ENCODE measurements at places on chromosomes 13 and 19.

DNA sequence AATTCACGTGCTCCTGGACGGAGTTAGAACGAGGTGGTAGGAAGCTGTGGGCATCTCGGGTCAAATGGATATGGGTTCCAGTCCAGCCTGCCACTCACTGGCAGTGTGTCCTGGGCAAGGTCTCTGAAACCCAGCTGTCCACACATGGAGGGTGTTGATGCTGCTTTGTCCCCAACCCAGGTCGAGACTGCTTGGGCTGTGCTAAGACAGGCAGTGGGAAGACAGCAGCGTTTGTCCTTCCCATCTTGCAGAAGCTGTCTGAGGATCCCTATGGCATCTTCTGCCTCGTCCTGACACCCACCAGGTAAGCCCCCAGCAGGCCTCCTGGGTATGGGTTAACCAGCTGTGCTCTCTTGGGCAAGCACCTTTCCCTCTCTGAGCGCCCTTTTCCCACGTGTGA is 885 bp downstream of the DDX49 start:
- no peak for DNase-seq

- DNase-seq = no peak
Observed at GRCh38 chr19:400976-401865, 7.7 kb downstream of the C2CD4C start.

DNA sequence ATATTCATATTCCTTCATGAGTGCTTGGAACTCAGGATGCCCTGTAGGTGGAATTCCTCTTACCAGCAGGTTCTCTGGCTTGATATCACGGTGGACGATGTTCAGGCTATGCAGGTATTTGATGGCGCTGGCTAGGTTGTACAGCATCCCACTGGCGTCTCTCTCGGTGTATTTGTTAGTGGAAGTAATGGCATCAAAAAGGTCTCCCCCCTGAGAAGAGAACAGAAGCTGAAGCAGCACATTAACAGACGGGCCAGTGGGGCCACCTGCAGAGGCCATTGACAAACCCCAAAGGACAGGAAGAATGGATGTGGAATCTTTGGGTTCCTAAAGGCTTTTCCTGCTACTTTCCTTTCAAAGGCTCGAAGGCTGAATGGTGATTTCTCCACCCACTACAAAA is 308.5 kb downstream of the DCLK1 start:
- DNase-seq = no peak

DNA sequence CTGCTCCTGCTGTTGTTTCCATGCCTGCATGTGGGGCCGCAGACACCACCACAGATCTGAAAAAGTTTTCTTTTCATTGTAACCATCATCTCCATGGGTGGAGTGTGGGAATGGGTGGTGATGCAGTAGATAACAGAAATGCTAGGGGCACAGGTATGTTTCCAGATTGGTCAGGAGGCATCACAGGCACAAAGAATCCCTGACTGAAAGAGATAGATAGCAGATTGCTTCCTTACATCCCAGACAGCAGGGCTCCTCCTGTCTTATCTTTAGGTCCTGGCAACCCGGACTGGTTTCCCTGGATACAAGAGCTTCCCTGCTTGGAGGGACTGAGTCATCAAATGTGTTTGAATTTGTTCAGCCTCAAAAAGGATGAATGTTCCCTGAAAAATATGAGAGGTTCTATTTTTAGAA is 1937.6 kb downstream of the PCDH9 start:
- DNase-seq = no peak

GRCh38 chr13:109357751-109358471 is 428.5 kb downstream of the IRS2 start:
- no peak for DNase-seq

- no peak for DNase-seq
Observed at GRCh38 chr13:42270857-42271215, 1.1 kb upstream of the AKAP11 start.

- no peak for DNase-seq
Observed at GRCh38 chr19:3132971-3133792, 2.7 kb upstream of the GNA15 start.

DNA sequence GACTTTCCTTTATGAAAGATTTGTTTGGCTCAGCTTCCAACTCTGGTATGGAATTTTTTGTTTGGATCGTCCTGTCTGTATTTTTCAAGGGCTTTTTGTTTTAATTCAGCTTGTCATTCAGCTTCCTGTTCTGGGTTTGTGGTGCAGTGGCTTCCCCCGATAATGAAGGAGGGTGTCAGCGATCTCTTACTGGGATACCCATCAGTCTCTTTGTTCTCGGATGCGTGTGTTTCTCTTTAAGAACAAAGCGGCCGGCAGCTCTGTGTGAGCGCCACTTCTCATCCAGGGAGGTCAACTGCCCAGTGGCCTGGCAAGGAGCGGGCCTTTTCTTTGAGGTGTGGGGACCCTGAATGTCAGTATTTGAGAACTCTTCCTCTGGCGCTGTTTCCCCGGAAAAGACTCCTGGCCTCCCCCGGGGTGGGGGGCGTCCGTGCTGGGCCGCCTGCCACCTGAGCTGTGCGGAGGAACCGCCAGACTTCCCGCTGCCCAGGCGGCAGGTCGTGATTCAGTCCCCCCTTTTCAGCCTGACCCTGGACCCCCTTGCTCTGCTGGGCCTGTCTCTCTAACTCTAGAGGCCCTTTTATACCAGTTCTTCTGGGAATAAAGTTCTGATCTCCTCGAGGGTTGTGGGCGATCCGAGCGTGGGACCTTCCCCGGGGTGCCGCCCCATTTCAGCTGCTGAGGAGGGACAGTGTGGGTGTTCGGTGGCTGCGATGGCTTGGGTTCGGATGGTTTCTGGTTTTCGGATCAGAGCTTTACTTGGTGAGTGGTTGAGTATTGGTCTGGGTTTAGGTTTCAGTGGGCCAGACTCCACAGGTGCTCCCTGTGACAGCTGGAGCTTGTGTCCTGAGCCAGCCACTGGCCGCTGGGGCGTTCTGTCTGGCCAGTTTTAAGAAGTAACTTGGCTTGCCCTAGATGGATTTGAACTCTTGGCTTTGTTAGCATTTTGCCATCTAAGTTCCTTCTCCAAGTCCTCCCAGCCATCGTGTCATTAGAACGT is 3.4 kb downstream of the SF3A2 start:
- peak; percentile 28 for DNase-seq

DNA sequence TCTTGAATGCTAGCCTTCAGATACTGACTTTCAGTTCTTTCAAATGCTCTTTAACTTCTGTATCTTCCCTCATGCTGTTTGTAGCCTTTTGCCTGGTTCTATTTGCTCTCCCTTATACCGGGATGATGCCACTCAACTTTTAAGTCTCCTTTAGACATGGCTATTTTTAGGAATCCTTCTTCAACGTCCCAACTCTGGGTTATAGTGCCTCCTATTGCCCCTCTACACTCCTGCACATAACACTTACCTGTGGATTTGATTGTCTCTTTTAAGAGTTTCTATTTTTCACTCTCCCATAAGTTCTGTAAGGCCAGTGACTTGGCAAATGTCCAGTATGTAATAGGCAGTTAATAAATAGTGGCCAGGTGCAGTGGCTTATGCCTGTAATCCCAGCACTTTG is 343.0 kb downstream of the KLF5 start:
- no peak for DNase-seq

GRCh38 chr19:4067396-4068046 is 822 bp upstream of the ZBTB7A start:
- peak; percentile 47 for DNase-seq

DNA sequence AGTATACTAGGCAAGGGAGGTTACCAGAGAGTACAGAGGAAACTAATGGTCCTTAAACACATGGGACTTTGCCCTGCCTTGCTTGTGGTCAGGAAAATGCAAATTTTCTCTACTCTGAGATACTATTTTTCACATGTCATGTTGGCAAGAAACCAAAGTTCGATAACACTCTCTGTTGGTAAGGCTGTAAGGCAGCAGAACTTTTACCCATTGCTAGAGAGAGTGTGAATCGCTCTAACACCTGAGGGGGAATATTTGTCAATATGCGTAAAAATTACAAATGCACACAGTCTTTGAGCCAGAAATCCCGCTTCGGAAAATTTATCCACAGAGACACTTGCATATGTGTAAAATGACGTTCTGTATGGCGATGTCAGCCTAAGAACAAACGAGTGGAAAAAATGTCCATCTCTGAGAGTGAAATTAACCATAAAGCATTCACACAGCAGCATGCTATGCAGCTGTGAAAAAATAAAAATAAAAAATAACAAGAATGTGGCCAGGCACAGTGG is 9.5 kb upstream of the RFX1 start:
- no peak for DNase-seq

GRCh38 chr19:33840783-33841182 is 44.1 kb downstream of the KCTD15 start:
- no peak for DNase-seq

- DNase-seq = no peak
Observed at GRCh38 chr13:104014803-104015645, 948.8 kb upstream of the SLC10A2 start.

DNA sequence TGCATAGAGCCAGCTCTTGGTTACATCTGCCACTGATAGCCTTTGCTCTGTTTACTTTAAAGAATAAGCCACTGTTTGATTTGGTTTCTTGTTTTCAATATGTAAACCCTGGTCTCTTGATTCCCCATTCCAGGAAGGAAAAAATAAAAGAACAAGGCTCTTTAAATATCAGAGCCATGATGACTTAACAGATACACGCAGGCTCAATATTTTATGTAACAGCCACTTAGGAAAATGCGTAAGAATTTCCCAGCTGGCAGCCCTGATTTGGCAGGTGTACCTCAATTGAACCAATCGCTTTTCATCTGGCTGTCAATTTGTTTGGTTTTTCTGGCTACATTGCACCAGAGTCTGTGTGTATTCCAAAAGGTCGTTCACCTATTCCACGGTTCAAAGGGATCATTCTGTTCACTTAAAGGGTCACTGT is 65.6 kb downstream of the IRS2 start:
- DNase-seq = no peak

GRCh38 chr13:23672616-23673015 is 102.4 kb downstream of the TNFRSF19 start:
- no peak for DNase-seq

- no peak for DNase-seq
Observed at GRCh38 chr19:13681509-13681908, 82.8 kb upstream of the MRI1 start.

GRCh38 chr13:50691681-50692263 is 151.7 kb downstream of the DLEU7 start:
- DNase-seq = no peak

DNA sequence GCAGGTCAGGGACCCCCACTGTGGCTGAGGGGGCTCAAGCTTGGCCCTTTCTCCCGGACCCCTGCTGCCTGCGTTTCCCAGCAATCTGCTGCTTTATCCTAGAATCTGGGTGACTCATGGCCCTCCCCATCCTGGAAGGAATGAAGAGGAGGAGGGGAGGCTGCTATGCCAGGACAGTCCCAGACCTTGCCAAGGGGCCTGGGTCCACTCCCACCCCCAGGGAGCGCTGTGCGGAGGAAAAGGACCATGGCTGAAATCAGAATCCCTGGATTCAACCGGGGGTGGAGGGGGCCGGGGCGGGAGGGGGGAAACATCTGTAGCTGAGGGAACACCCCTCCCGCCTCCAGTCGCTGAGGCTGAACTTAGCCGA is 20.5 kb downstream of the ZNF114 start:
- DNase-seq = peak; percentile 64

GRCh38 chr13:75920536-75920935 is 284.4 kb downstream of the LMO7 start:
- no peak for DNase-seq

DNA sequence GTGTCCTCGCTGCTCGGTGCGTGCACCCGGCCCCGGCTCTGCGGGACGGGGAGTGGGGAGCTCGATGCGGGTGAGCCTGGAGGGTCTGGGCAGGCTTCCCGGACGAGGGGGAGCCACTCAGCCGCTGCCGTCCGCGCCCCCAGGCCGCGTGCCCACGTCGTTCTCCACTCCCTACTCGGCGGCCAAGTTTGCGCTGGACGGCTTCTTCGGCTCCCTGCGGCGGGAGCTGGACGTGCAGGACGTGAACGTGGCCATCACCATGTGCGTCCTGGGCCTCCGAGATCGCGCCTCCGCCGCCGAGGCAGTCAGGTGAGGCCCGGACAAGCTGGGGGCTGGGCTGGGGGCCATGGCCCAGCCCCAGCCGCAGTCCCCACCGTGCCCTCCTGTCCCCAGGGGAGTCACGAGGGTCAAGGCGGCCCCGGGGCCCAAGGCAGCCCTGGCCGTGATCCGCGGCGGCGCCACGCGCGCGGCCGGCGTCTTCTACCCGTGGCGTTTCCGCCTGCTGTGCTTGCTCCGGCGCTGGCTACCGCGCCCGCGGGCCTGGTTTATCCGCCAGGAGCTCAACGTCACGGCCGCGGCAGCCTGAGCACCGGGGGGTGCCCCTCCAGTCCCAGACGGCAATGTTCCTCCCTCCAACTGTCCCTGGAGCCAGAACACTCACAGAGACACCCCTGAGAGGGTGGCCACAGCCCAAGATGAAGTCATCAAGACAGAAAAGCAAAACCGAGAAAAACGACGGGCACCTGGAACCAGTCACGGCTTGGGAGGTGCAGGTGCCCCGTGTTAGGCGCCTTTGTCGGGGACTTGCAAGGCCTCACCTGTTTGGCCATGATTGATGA is 2.5 kb upstream of the RPL36 start:
- no peak for DNase-seq

DNA sequence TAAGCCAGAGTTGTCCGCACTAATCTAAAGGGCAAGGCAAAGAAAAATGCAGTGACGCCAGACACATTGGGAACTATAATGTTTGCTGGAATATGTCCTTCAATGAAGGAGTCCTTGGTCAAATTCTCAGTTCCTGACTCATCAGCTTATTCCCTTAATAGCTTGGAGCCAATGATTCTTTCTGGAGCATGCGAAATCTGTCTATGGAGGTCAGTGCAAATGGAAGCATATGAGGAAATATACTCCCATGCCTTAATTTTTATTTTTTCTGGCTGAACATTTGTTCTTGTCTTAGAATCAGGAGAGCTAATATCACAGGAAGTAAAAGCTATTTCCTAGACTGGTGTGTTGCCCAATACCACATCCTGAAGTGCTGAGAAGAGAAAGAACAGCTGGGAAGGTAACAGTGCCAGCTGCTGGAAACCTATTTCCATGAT is 289.8 kb upstream of the SPRY2 start:
- DNase-seq = no peak

DNA sequence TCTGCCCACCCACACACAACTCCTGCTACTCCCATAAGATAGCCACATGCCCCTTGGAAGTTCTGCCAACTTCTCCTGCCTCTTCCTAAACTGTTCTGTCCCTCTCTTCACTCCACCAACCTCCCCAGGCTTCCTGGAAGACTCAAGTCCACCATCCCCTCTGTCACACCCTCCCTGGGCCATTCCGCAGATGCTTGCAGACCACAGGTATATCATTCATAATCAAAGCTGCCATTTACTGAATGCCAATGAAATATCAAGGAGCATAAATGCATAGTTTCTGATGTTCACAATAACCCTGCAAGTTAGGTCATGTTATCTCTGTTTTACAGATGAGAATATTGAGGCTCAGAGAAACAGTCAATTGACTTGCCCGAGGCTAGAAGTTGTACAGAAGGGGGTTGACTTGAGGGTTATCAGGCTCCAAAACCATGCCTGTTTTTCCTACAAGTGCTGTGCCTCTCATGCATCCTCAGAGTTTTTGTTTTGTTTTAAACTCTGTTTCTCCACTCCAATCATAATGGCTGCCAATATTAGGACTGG is 135.6 kb downstream of the SLC7A1 start:
- DNase-seq = no peak

- DNase-seq = no peak
Observed at GRCh38 chr13:33355201-33355895, 69.8 kb upstream of the STARD13 start.

- DNase-seq = no peak
Observed at GRCh38 chr13:72875233-72875632, 93.3 kb downstream of the PIBF1 start.

GRCh38 chr19:39499932-39500331 is 1.2 kb downstream of the DLL3 start:
- DNase-seq = no peak
